Ascending aorta (tissue), 2 donors: ENCODE measurements at places on chromosomes 12 and 14. TPM values are rescaled to one million over a fixed set of nuclear protein-coding genes. Genes with fewer than 3 reads are reported as not detected.

The KRT79 gene
- total RNA-seq = not detected

The CCDC184 gene
- 1.6 TPM for total RNA-seq

The ACSS3 gene
- 11.6 TPM for total RNA-seq

The AKAP3 gene
- 2.8 TPM for total RNA-seq

The KIF5A gene
- total RNA-seq = not detected

The MYH6 gene
- total RNA-seq = not detected

The TPH2 gene
- total RNA-seq = not detected

The RPL10L gene
- not detected for total RNA-seq

The CLEC12A gene
- not detected for total RNA-seq

The TMEM30B gene
- total RNA-seq = 21.5 TPM

The PRH2 gene
- total RNA-seq = not detected

The MAP3K12 gene
- 20.8 TPM for total RNA-seq

The NTF3 gene
- total RNA-seq = 58.9 TPM

The EML5 gene
- 0.21 TPM for total RNA-seq

The ADAM20 gene
- total RNA-seq = 4.6 TPM

The TAS2R8 gene
- total RNA-seq = not detected

The TMTC1 gene
- total RNA-seq = 176 TPM

The NFKBIA gene
- 944 TPM for total RNA-seq

The ART4 gene
- 40.4 TPM for total RNA-seq

The WNT5B gene
- total RNA-seq = 0.53 TPM

The DEPDC4 gene
- total RNA-seq = not detected

The SART3 gene
- total RNA-seq = 22.9 TPM

The MGP gene
- 3,618 TPM for total RNA-seq

The OR6C2 gene
- not detected for total RNA-seq

The FBXO33 gene
- total RNA-seq = 14.5 TPM

The HOXC12 gene
- total RNA-seq = not detected

The PRR4 gene
- not detected for total RNA-seq

The ESR2 gene
- not detected for total RNA-seq

The C1R gene
- 1,046 TPM for total RNA-seq

The WDR89 gene
- total RNA-seq = not detected

The A2M gene
- 846 TPM for total RNA-seq

The SLC25A47 gene
- not detected for total RNA-seq

The SLCO1C1 gene
- total RNA-seq = not detected
